ENCODE measurements at places on chromosomes 11 and 22.

- DNase-seq = no peak
Observed at GRCh38 chr11:93850594-93851018, at the start of gene VSTM5. Gene VSTM5, minus strand, starts transcription at chr11:93850618. Its CDS starts 116 bp downstream, at chr11:93850502.

DNA sequence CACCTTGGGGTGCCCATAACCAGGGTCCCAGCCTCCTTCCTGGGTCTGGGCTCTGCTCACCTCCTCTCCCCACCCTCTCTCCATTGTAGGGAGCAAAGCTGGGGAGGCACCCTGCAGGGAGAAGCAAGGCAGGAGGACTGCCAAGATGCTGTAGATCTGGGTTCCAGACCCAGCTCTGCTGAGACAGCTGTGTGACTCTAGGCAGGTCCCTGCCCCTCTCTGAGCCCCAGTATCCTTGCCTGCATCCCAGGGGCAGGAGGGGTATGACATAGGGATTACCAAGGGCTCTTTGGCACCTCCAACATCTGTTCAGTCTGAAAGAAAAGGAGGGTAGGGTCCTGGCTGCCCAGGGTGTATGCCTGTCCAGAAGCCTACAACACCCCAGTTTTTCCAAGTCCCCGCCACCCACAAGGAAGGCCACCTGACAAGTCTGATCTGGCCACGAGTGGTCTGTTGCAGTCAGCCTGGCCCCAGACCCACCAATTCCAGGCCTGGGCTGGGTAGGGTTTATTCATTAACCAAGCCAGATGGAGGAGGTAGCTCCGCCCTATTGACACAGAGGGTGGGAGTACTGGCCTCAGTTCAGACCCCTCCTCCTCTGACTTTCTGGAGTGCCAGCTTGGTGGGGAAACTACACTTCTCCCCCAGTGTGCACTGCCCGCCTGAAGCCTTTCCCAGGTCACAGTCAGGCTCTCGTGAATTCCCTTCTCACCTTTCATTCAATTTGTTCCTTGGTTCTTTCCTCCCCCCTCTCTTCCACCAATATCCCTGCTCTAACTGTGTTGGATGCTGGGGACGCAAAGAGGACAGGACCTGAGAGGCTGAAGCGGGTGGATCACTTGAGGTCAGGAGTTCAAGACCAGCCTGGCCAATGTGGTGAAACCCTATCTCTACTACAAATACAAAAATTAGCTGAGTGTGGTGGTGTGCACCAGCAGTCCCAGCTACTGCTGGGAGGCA lies 15.0 kb downstream of the STARD10 start:
- no peak for DNase-seq

- DNase-seq = no peak
Observed at GRCh38 chr22:41280065-41280464, 5.9 kb downstream of the RANGAP1 start.

DNA sequence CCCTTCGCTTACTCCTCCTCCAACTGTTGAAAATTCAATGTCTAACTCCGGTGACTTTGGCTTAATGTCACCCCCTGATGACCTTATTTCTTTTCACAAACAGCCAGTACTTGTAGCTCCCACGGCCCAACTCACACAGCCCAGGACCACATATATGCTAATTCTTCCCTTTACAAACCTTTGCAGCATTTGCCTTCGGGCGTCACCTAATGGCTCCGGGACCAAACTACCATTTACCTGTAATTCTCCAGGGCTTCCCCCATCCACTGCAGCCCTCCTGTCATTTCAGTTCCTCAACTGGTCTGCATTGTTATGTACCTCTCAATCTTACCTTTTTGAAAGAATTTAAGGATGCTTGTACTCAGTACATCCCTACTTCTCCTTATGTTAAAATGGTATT lies 29.8 kb upstream of the OR56B4 start:
- DNase-seq = no peak

GRCh38 chr11:116217006-116217405 lies 555.8 kb downstream of the BUD13 start:
- no peak for DNase-seq

DNA sequence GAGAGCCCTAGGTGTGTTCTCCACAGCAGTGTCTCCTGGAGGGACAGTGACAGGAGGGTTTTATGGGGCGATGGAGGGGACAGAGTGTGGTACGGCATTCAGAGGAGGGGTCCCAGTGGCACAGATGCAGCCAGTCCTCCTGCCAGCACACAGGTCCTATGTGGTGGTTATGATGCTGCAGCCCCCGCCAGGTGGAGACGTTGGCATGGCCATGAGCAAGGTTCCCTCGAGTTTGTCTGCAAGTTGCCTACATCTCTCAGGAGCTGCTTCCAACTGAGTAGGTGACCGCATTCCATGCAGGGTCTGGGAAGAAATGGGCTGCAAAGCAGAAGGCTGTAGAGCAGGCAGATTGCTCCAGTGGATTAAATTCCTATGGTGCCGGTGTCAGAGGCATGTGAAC lies 646.0 kb downstream of the TBC1D22A start:
- no peak for DNase-seq

DNA sequence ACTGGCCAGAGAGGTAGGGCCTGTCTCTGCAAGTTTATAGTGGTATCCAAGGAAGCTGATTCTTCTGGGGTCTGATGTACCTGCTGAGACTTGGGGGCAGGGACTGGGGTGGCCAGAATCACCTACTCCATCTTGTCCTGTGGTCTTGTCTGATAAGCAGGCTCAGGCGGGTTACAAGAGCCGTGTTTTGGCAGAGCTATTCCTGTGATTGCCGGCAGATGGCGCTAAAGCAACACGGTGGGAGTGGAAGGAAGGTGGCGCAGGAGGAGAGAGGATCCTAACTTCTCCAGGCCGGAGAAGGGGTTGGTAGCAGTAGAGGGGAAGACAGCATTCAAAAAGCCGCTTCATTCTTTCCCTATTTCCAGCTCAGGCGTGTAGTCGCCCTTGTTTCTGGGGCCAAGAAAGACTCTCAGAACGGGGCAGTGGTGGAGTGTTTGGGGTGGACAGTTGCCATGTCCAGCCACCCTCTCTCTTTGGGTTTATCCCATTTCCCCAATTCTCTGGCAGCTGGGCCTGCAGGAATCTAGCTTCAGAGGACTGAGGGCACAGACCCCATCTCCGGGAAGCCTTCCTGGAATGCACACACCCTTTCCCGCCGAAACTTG lies 15.1 kb downstream of the CHRM1 start:
- DNase-seq = no peak

DNA sequence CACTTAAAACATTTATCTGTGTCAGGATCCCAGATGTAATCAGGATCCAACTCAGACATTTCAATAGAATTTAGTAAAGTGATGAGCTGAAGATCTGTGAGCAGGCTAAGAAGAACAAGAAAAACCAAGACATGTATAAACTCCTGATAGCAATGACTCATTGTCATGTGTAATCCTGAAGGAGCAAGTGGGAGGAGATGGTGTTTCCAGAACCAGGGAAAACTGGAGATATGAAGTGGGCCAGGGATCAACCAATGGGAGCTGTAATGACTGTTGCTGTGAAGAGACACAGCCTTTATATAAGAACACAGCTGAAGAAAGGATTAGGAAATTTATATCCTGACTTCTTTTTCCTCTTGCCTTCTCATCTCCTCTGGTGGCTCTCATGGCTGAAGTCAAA lies 682.5 kb upstream of the ARHGAP42 start:
- no peak for DNase-seq

- DNase-seq = no peak
Observed at GRCh38 chr22:27391092-27391770, 410.3 kb downstream of the MN1 start.

GRCh38 chr22:22903355-22903777 lies 15.8 kb downstream of the IGLL5 start:
- no peak for DNase-seq

DNA sequence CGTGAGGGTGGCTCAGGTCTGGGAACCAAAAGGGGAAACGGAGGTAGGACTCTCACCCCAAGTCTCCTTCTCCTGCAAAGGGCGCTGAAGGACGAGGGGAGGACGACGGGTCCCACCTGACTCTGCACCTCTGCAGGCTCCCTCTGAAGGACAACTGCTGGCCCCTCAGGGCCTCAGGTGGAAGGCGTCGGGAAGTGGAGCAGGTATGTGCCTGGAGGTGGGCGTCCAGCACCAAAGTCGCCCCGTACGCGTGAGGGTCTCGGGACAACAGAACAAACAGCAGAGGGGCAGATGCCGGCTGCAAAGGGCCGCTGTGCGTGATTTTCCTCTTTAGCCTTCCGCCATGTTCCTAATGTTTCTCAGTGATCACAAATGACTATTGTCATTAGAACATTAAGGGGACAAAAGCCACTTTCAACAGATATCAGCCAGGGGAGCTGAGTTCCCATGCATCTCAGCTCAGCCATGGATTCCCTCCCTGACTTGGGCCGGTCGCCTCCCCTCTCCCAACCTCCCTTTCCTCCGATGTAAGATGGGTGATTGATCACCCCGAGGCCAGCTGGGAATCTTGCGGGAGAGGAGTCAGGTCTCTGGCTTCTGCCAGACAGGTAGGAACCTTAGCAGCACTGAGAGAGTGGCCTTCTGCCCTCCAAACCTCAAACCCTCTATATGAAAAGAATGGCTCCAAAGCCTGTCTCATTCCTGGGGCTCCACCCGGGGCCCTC lies 836 bp downstream of the SLC16A8 start:
- DNase-seq = no peak

GRCh38 chr22:37485395-37486223 lies 575 bp downstream of the MFNG start:
- no peak for DNase-seq

- no peak for DNase-seq
Observed at GRCh38 chr22:46070803-46071450, 79.4 kb upstream of the PPARA start.

GRCh38 chr11:26131406-26131805 lies 200.5 kb upstream of the ANO3 start:
- no peak for DNase-seq

- no peak for DNase-seq
Observed at GRCh38 chr11:122348659-122349409, 232.8 kb upstream of the BLID start.

GRCh38 chr11:15113381-15113780 lies 1.3 kb upstream of the INSC start:
- DNase-seq = no peak

GRCh38 chr22:30514252-30514651 lies 8.8 kb upstream of the SEC14L4 start:
- no peak for DNase-seq

DNA sequence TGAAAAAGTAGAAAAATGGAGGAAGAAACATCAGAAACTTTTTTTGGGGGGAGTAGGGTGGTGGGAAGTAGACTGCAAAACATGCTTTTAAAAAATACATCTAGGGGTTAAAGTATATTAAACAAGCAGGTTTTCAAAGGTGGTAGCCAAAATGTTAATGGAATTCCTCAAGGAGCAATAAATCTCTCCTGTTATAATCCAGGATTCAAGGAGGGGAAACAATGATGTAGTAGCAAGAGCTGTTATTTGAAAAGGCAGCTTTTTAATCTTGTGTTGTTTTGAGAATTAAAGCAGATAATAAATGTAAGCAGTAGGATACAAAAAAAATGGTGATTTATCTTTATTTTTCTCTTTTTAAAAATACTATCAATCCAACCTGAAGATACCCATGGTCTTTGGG lies 736.5 kb upstream of the CCDC90B start:
- DNase-seq = no peak

GRCh38 chr11:327581-327923 lies 6.9 kb upstream of the IFITM3 start:
- no peak for DNase-seq

DNA sequence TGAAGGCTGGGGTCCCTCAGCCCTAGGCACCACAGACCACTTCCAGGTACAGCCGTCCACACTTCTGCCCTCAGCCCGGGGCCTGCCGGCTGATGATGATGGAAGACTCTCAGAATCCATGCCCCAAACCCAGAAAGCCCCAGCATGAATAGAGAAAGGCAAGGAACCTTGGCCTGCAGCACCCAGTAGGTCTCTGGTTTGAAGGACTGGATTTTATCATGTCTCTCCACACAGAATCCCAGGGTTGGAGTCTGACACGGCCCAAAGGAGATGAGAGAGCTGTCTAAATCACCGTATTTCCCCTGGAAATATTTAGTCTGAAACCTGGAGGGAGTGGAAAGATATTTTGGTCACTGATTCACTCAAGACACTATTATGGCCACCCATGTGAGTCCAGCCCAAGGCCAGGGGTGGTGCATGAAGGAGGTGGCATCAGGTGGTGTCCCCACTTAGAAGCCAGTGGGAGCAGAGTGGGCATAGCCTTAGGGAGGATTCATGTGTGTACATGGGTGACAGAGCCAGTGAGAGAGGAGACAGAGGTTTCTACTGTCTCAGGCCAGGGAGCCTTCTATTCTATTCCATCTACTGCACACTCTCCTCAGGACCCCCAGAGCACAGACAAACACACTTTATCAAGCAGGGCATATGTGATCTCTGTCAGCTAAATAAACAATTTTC lies 14.0 kb downstream of the TOP3B start:
- DNase-seq = no peak

GRCh38 chr11:67300256-67300755 lies 3.0 kb upstream of the SSH3 start:
- DNase-seq = no peak

GRCh38 chr11:122199661-122200060 lies 83.6 kb upstream of the BLID start:
- no peak for DNase-seq

DNA sequence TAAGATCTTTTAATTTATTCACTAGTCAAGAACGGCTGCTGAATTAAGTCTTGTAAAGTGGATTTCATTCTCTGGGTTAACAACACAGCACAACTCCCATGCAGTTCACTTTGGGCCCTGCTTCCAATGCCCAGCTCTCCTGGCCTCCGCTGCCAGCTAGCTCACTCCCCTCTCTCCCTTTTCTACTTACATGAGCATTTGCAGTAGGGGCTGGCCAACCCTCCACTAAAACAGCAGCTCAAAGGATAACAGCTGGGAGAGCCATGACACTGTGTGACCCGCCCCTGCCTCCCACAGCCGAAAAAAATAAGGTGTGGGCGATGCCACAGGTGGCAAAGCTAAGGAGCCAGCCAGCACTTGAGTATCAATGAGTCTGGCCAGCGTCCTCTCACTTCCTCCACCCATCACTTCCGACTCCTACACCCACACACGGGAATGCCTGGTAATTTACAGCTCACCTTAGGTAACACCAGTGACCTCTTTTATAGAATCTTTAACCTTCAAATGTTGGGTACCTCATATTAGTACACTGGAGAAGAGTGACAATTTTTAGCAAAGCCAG lies 56.8 kb downstream of the DGCR2 start:
- DNase-seq = no peak

DNA sequence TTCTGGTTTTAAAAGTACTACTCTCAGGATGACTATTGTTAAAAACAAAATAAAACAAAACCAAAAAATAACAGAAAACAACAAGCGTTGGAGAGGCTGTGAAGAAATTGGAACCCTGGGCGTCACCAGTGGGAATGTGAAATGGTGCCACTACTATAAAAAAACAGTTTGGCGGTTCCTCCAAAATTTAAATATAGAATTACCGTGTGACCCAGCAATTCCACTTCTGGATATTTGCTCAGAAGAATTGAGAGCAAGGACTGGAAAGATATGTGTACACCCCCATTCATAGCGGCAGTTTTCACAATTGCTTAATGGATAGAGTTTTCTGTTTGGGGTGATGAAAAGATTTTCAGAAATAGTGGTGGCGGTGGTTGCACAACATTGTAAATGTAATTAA lies 8.6 kb downstream of the APOA4 start:
- no peak for DNase-seq
